ENCODE measurements at places on chromosomes 5 and 9.

- DNase-seq, result no peak
These were observed 26.2 kb downstream of the RAD23B start for GRCh38 chr9:107309271-107309670.

DNA sequence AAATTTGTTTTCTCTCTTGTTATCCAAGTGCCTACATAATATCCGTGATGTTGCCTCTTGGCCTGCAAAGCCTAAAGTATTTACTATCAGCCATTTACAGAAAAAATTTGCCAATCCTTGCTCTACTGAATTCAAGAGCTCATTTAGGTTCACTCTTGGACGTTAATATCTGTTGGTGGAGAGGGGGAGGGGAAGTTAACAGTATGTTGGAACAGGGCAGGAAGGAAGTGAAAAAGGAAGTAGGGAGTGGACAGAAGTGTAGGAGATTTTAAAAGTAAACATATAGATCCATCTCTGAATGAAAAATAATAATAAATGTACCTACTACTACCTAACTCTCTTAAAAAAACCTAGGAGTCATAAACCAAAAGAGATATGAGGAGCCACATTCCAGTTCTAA is 32.8 kb downstream of the ZNF608 start:
- no peak for DNase-seq

DNA sequence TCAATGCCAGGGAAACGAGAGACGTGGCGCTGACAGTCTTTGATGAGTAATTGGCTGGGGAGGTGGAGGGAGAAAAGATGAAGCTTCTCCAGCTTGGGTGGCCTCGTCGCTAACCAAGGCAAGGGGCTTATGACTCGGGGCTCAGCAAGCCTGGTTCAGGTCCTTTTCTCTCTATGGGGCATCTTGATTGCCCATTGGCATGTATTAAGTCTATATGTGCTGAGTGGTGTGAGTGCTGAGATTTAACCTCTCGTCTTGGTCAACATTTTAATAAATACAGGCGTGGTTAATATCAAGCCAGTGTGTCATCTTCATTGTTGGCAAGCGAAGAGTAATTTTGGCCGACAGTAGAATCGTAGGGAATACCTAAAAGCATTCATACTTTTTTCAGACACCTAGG is 85.9 kb downstream of the RAI14 start:
- no peak for DNase-seq

GRCh38 chr5:7087719-7088297 is 308.1 kb upstream of the ADCY2 start:
- DNase-seq, result no peak

- DNase-seq, result no peak
These were observed 65.4 kb downstream of the PRRC1 start for GRCh38 chr5:127582773-127583370.

DNA sequence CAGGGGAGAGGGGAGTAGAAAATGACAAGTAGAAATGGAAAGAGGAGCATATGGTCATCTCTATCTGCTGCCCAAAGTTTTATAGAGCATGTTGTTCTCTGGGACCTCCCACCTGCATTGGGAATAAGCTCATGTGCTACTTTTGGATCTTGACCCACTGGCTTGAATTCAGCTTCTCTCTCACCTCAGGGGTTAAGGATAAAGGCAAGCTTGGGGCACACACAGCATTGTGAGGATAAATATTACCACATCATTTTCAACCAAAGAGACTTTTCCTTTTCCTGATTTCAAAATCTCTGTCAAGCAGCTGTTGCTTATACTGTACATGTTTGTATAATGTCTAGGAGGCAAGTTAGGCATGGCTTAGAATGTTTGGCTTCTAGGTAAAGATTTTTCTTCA is 16.6 kb downstream of the ATP10B start:
- DNase-seq, result no peak

DNA sequence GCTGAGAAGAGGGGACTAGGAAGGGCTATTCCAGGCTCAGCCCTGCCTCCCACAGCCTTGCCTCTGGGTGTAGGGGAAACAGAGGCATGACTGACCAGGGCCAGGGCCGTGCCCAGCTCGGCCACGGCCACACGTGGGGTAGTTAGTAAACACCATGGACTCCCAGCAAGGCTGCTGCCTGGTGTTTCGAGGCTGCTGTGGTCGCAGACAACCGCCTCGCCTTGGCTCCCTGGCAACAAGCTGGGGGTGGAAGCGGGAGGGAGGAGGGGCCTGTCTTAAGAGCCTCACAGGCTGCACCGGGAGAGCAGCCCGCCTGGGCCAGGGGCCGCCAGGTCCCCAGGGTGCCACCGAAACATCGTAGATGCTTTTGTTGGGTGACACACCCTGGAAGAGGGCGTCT is 90.2 kb upstream of the CACNA1B start:
- no peak for DNase-seq

- no peak for DNase-seq
These were observed 2.1 kb downstream of the DHX29 start for GRCh38 chr5:55305345-55305744.

- no peak for DNase-seq
These were observed 3.4 kb downstream of the CEMIP2 start for GRCh38 chr9:71764891-71765290.

GRCh38 chr9:91660521-91660920 is 236.9 kb upstream of the NFIL3 start:
- no peak for DNase-seq

- DNase-seq, result no peak
These were observed 246.1 kb downstream of the PRELID2 start for GRCh38 chr5:145589063-145589462.

- DNase-seq, result no peak
These were observed 3.9 kb upstream of the LPCAT1 start for GRCh38 chr5:1527533-1528205.

DNA sequence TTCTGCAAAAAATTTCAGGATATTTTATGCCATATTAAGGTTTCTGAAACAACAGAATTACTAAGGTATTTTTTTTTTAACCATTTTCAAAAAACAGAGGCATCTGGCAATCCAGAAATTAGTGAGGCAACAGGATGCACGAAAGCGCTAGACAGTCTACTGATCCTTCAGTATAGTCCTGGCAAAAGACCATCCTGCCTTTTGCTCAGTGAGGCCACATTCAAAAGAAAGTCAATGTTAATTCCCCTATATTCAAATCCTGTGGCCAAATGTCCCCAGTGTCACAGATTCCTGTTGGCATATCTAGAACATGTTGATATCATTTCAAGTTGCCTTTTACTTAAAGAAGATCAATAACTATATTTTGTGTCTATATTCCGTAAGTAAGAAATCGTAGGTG is 13.1 kb upstream of the NFIB start:
- no peak for DNase-seq

- no peak for DNase-seq
These were observed 9.3 kb upstream of the ROPN1L start for GRCh38 chr5:10432059-10433008.

DNA sequence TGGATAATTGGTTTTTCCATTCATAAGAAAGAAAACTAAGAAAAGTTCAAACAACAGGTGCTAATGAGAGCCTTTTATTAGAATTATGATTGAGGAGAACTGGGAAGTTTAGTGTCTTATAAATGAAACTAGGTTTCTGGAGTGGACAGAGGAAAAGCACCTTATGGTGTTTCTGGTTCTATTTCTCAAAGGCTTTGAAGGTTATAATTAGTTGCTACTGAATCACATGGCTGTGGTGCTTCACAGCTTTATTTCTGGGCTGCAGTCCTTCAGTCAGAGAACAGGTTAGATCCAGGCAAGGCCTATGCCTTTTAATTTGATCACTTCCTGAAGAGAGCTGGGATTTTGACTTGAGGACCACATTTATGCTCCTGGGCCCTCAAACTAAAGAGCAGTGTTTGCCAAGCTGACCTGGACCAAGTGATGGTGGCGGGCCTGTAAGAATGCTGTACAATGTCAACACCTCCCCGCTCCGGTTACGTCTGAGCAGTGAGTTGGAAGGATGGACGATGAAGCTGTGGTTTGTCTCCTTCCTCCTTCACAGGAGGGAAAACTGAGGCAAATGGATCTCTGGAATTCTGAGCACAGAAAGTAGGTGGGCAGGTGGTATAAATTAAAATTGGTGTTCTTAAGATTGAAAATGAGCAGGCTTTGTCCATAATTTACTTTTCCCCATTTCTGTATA is 56.0 kb downstream of the ZNF462 start:
- DNase-seq, result no peak

GRCh38 chr5:178372142-178372571 is 139.6 kb upstream of the PHYKPL start:
- DNase-seq, result no peak

DNA sequence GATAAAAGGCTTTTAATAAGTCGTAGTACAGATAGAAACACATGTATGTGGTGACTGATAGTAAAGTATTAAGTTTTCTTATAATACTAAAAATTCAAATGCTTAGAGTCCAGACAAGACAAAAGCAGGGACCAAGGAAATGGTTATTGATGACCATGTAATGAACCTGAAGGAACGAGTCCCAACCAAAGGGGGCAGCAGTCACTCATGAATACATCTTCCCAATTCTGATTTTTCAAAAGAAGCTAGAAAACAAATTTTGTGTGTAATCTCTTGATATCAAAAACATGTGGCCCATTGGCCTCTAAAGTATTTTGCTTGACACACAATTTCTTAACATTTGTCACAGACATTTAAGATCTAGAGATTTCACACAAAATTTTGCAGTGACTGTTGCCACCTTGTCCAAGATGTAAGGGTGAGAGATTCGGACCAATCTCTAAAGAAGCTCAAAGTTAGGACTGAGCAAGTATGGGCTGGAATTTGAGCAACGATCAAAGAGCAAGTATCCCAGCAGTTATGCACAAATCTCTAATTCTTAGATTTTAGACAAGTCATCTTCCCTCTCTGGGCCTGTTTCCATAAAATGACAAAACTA is 66.8 kb downstream of the ARL15 start:
- peak; percentile 64 for DNase-seq

- no peak for DNase-seq
These were observed 280.3 kb upstream of the WWC1 start for GRCh38 chr5:168011096-168011495.

GRCh38 chr9:36946653-36947052 is 87.4 kb downstream of the PAX5 start:
- no peak for DNase-seq

DNA sequence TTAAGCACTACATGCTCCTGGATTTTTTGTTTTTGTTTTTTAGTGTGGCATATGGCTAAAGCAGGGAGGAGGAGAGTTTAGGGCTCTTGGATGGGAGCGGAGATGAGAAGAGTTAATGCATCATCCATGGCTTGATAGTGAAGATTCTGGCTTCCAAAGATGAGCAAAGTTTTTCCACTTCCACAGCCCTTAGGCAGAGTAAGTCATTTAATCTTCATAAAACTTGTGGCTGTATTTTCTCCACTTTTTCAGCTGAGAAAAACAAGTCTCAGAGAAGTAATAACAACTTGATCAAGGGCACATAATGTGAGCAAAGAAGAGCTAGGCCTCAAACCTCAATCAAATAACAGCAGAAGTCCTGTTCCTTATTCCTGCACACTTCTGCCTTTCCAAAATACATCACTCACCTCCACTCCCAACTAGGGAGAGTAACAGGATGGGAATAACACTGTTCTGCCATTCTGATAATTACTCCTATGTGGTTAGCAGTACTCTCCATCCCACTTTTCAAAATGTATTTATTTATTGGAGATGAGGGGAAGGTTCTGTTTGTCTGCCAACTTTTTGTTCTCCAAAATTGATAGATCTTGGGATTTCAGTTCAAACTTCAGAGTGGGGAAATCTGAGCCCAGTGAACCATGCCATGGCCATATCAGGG is 53.7 kb upstream of the DPYSL3 start:
- no peak for DNase-seq

DNA sequence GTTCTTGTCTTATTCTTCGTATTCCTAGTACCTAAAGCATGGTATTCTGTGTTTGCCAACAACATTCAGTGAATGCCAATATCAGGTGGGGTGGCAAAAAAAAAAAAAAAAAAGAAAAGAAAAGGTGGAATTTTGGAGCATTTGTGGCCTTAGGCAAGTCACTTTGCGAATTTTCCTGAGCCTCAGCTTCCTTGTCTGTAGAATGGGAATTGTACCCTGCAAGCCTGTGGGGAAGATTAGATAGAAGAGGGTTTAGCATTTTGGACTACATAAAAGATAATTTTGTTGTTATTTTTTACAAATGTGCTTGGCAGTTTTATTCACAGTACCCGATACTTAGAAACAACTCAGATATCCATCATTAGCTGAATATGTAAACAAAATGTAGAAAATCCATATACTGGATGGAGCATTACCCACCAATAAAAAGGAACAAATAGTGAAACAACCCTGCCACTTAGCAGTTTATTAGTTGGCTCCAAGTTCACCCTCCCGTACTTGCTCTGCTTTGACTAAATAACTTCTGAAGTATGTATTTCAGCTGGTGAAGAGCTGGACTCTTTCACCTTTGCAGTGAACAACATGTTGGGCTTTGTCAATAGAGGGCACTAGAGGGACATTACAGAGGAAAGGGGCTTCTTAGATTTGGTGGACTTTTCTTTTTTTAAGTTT is 13.6 kb downstream of the UBE2D2 start:
- DNase-seq, result peak; percentile 62

DNA sequence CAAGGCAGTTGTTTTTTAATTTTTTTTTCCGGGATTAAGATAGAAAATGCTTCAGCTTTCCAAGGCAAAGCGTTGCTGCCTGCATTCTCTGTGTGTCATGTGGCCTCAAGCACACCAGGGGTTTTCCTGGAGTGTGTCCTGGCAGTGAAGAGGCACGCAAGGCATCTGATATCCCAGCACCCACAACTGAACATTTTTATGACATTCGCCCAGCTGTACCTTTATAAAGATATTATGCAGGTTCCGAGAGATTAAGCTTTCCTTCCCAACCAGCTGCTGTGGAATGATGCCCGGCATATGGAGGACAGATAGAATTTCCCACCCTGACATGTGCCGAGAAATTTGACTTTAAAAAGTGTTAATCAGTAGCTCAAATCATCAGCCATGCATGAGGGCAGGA is 205.6 kb downstream of the GADD45G start:
- no peak for DNase-seq

GRCh38 chr9:77598991-77599390 is 49.1 kb downstream of the GNA14 start:
- DNase-seq, result peak; percentile 36

DNA sequence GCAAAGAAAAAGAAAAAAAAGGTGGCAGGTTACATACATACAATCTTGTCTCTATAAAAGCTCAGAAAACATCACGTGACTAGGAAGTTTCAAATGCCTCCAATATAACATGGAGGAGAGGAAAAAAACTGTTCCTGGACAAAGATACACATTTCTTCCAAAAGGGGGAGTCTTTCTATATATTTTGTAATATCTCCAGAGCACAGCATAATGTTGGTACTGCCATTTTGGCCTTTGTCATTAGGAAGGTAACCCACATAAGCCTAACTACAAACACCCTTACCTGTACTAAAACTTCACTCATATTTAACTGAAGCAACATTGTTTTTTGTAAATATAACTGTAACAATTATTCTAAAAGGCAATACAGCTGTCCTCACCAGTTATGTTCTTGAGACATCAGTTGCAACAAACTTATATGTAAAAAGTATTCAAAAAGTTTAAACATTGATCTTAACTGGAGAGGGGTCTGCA is 1.2 kb upstream of the BTF3 start:
- peak; percentile 75 for DNase-seq

GRCh38 chr5:40465416-40465815 is 214.3 kb upstream of the PTGER4 start:
- no peak for DNase-seq

- DNase-seq, result no peak
These were observed 21.5 kb upstream of the UBAP1 start for GRCh38 chr9:34157318-34157717.

- DNase-seq, result no peak
These were observed 105.8 kb downstream of the ISL1 start for GRCh38 chr5:51488803-51489642.

GRCh38 chr5:139459451-139459934 is 3.0 kb downstream of the ECSCR start:
- no peak for DNase-seq

All from fibroblast of pulmonary artery (primary cell).